ENCODE measurements at places on chromosomes 2 and 18.

GRCh38 chr18:43868497-43868995, 591.3 kb upstream of the SYT4 start:
- DNase-seq: no peak

DNA sequence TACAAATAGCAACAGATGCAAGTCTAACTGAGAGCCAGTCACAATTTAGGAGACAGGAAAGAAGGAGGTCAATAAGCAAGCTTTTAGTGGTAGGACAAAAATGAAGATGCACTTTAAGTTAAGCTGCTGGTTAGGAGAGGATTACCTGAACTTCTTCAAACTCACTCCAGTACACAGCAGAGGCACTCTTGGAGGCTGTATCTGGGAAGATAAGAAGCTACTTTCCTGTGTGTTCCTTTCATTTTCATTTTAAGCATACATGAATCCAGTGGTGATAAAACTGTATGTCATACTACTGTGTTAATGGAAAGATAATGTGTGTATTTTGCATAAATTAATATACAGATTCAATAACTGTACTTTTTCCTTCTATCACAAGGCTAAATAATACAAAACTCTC, 49.6 kb downstream of the HYCC2 start:
- no peak for DNase-seq

DNA sequence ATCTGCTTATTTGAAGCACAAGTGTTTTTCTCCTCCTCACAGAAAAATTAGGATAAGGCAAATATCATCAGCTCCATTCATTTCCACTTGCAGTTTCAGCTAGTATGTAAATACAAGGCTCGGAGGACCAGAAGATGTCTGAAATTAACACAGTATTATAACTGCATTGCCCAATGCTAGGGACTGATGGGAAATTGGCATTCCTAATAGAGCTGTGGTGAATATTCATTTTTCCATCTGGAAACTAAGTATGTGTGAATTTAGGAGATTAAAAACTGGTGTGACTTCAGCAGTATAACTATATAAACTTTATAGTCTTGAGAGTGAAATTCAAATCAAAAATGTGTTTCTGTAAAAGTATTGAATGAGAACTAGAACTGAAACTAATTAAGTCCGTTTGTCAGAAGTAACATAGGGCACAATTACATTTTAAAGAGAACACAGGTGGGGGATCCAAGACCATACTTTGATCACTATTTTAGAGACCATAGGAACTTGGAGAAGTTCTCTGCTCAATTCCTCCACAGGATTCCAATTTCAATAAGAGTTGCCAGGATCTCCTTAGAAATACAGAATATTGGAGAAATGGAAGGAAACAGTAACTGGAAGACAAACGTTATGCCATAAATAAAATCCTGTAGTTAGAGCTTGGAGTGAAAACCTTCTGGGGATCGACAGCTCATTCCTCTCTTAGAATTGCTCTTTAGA, 12.1 kb upstream of the ITGA6 start:
- DNase-seq: no peak

DNA sequence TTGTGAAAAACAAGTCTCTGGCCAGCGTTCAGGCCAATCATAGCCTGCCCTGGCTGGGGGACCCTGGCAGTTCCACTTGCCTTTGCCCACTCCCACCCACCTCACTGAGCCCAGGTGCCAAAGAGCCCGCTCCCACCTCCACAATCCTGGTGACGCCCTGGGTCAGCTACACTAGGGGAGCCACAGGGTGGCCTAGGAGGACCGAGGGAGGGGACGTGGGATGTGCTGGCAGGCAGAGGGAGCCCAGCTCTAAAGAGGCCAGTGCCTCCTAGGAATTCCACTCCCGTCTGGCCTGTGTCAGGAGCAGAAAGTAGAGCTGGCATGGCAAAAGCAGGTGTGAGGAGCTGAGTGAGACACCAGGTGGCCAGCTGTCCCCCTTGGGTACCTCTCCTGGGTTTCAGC, 49.3 kb downstream of the TNS1 start:
- no peak for DNase-seq

GRCh38 chr2:21175895-21176646, 52.3 kb downstream of the TDRD15 start:
- no peak for DNase-seq

- no peak for DNase-seq
These were observed 164.9 kb upstream of the HAAO start for GRCh38 chr2:42957109-42957860.

DNA sequence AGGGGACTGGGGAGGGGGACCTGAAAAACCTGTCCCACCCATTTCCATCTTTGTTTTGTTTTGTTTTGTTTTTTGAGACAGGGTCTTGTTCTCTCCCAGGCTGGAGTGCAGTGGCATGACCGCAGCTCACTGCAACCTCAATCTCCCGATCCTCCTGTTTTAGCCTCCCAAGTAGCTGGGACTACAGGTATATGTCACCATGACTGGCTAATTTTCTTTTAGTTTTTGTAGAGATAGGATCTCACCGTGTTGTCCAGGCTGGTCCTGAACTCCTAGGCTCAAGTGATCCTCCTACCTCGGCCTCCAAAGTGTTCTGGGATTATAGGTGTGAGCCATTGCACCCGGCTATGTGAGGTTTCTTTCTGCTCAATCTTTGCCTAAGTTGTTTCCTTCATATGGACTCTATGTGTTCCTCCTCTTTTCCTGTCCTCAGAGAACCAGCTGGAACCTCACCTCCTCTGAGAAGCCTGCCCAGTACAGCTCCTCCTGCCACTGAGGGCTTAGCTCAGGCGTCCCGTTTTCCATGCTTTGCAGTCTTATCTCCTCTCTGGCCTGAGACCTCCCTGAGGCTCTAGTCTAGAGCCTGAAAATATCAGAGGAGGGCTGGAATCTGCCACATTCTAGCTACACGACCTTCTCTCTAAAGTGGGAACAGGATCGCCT, 74.8 kb downstream of the HS1BP3 start:
- DNase-seq: no peak

DNA sequence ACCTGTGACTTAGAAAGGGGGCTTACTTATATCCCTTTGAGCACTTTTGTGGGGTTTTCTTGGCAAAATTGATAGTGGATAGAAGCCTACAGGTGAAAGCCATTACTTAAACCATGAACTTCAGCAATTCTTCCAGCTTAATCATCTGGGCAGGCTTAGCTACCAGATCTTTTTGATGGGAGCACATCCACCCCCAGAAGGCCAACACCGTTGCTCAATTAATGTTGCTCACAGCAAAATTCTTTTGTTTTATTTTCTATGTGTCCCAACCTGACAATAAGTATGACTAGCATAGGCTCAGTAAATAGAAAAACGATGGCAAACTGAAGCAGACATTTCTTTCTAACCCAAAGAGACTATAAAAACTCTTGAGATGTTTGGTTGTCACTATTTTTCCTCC, 269.4 kb upstream of the TCF4 start:
- DNase-seq: no peak

DNA sequence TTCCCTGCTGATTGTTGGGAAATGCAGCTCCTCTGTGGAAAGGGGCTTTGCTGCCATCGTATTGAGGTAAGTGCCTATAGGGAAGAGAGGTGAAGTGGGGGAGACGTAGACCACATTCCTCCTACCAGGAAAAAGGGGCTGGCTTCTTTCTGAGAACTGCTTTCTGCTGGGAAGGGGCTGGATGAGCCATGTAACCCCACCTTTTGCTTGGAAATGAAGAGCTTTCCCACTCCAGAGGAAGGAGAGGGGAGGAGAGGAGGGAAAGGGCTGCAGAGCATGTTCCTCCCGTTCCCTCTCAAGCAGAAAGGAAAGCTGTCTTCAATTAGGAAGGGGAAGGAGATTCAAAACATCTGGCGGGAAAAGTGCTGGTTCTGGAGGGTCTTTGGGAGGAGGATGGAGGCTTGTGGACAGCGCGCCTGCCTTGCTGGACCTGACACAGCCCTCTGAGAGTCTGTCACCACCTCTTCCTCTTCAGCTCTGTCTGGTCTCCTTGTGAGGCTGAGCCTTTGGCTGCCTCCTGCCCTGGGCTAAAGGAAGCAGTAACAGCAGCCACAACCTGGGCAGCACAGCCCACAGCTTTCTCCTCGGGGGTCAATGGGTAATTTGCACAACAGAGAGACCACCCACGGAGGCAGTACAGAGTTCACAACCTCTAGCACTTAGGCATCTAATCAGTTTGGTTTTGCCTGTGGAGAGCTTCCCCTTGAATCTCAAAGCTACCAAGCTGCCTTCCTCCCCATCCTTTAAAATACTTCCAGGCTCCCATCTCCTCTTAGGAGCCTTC, 410.0 kb upstream of the TNP1 start:
- DNase-seq: no peak

GRCh38 chr2:230956827-230957755, 32.0 kb upstream of the GPR55 start:
- DNase-seq: no peak

- DNase-seq: no peak
These were observed 62.7 kb downstream of the MYO3B start for GRCh38 chr2:170240629-170241028.

- no peak for DNase-seq
These were observed 140.5 kb upstream of the TNP1 start for GRCh38 chr2:217000406-217000805.

GRCh38 chr2:147639891-147640290, 204.9 kb upstream of the ACVR2A start:
- no peak for DNase-seq

DNA sequence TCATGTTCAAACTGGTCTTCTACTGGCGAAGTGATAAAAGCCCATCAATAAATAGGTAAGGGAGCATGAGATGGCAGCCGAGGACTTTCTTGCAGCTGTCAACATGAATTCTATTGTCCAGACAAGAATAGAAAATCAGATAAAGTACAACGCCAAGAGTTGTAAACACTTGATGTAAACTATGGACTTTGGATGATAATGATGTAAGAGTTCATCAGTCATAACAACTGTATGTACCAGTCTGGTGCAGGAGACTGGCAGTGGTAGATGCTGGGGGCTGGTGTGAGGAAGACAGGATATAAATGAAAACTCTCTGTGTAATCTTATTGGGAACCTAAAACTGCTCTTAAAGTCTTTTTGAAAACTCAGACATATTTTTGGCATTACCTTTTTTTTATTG, 155.9 kb upstream of the RASGRP3 start:
- DNase-seq: no peak

DNA sequence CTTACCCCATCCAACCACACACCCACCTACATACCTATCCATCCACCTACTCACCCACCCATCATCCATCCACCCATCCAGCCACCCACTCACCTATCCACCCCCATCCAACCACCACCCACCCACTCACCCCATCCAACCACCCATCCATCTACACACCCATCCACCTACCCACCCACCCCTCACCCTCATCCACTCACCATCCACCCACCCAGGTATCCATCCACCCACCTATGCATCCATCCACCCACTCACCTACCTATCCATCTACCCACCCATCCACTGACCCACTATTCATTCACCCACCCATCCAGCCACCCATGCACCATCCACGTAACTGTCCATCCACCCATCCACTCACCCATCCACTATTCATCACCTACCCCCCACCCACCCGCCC, 194.8 kb downstream of the EIPR1 start:
- no peak for DNase-seq

DNA sequence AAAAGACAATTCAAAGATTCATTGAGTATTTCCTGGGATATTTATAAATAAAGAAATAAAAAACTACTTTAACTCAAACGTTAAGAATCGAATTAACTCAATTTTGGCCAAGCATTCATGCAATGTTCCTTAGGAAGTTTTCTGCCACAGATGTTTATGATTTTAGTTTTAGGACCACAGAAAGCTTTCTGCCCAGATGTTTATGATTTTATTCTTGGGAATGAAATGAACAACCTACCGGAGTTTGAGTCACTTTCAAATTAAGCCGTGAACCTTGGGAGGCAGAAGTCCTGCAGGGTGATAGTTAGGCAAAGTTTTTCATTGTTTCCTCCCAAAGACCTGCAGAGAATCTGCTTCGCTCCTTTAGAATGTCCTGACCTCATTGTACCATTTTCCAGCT, 34.7 kb upstream of the MBP start:
- DNase-seq: no peak

DNA sequence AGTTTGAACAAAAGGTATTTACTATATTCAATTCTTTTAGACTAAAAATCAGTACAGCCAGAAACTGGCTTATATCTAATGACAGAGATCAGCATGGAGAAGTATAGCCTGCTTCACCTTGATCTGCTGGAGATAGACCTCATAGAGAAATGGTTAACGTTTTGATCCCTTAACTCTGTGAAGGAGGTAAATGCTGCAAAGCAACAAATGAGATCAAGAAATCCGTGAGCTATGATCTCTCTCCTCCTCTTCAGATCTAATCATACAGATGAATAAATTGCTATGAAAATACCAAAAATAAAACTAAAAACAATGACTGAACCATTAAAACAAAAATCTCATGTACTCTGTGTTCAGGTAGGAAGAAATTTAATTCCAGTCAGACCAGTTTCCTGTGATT, 42.8 kb downstream of the KLHL14 start:
- no peak for DNase-seq

DNA sequence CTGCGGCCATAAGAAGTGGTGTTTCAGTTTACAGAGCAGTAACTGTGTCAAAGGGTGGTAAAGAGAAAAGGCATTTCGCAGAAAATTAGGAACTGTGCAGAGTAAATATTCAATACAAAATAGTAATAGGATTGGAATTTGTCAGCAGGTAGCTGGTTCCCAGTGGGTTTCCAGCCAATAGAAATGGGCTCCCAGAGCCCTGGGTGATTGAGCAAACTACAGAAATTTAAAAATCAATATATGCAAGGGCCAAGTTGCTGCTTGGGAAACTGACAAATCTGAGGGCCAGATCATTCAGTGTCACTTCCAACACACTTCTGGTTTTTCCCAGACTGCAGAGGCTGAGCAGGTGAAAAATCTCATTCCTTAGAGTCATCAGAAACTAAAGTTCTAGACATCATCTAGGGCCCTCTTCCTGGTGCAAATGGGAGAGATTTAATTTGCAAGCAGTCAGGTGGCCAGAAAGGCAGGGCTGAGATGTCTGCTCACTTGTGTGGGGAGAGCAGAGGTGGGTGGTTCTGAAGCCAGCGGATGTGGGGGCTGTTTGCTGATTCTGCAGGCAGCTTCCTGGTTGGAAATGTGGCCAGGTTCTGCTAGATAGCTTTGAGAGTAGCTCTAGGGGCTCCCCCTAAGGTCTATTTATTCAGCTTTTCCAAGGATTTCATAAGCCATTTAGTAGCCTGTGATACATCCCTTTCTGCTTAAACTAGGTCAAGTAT, 182.4 kb downstream of the NCK2 start:
- peak; percentile 14 for DNase-seq

DNA sequence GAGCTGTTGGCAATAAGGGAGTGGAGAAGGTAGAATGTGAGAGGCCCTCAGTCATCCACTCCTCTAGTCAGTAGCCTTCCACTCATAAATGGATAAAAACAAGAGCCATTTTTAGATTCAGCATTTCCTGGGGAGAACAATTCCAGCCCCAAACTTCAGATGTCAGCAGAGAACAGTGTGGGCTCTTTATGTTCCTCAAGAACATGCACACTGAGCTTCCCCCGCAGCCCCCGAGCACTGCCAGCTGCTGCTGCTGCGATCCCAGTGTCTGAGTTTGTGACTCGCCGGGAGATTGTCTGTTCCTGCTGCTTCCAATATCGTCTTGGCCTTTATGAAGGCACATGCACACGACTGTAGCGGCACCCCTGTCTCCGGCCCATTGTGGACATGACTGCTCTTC, 143.7 kb upstream of the CTNNA2 start:
- DNase-seq: no peak

Measured in stimulated activated CD8-positive, alpha-beta memory T cell treated with anti-CD3 and anti-CD28 coated beads, Interleukin-4, amount 100 ng/mL, for 1 hour (primary cell).